ENCODE measurements at places on chromosomes 2 and 18. TPM values are rescaled to one million over a fixed set of nuclear protein-coding genes. Genes with fewer than 3 reads are reported as not detected.

GRCh38 chr2:56741601-56742102 is 557.9 kb downstream of the CCDC85A start:
- no peak overlapping the region for H3K4me3 ChIP-seq
- no peaks in the 10 kb centered on the region for H3K27me3 ChIP-seq
- H3K27ac ChIP-seq = no peak overlapping the region
- H3K4me1 ChIP-seq = no peaks in the 10 kb centered on the region

- peaks cover 28% of the 10 kb centered on the region for H3K4me1 ChIP-seq
- H3K4me3 ChIP-seq = no peak overlapping the region
- no peaks in the 10 kb centered on the region for H3K36me3 ChIP-seq
These were observed 21.9 kb downstream of the TEX44 start for GRCh38 chr2:231614559-231615057.

DNA sequence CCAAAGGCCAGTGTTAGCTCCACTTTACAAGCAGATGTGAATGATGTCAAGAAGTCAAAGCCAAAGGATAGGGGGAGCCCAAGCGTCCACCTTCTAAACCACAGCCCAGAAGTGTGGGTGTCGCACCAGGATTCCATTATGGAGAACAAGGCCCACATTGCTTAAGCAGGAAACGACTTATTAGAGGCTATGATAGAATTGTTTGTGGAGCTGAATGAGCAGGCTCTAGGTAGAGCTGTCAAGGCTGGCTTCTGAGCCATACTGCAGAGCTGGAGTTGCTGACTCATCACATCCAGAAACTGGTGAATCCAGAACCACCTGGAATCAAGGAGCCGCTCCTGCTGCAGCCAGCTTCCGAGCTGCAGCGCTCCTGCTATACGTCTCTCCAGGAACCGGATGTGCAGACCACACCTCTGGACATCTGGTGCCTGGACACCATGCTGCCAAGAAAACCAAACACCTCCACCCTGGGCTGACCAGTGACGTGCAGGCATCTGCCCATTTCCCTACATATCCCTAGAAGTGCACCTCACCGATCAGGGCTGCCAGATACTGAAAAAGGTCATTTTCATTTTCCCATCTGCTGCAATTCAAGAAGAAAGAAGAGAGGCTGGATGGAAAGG is 6.2 kb upstream of the TWIST2 start:
- H3K36me3 ChIP-seq = no peaks in the 10 kb centered on the region
- H3K27me3 ChIP-seq = peaks cover 10% of the 10 kb centered on the region
- H3K4me3 ChIP-seq = no peak overlapping the region
- no peaks in the 10 kb centered on the region for H3K4me1 ChIP-seq
- DNase-seq = no peak
- no peak overlapping the region for H3K27ac ChIP-seq

GRCh38 chr18:14924226-14924625 is 176.3 kb downstream of the ANKRD30B start:
- no peak for DNase-seq
- no peaks in the 10 kb centered on the region for H3K4me1 ChIP-seq
- H3K27ac ChIP-seq = no peak overlapping the region
- H3K27me3 ChIP-seq = no peaks in the 10 kb centered on the region
- H3K4me3 ChIP-seq = no peak overlapping the region

The ASXL3 gene
- polyA plus RNA-seq = not detected

The MATN3 gene
- not detected for polyA plus RNA-seq

The TWIST2 gene
- not detected for polyA plus RNA-seq

DNA sequence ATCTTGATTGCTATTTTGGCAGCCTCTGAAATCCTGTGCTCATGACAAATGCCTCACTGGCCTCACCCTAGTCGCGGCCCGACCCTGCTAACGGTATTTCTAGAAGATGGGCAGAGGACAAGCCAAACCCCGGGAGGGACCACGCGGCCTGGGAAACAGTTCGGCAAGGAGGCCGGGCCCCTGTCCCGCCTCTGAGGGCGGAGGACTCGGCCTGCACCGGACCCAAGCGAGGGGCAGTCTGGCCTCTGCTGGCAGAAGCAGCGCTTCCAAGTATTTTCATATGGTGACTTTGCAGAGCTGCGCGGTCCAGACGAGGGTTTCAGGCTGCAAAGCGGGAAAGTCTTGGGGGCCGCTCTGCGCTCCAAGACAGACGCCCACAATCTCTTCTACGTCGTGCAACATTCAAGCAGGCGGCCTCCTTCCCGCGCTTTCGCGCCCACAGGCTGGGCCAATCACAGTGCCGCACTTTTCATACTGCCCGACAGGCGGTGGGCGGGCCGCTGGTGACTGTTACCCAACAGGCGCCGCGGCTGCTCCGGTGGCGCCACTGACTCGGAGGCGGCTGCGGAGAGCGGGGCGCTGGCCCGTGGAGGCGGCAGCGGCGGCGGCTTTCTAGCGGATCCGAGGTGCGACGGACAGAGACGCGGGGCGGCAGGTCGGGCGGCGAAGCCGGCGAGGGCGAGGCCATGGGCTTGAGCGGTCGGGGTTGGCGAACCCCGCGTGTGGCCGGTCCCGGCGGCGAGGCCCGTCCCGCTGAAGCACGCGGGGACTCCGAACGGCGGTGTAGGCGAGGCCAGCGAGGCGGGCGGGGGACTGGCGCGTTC is at the start of gene RBM44:
RBM44 (plus strand) TSS at position 544 of the 824 bp plus-strand sequence. CDS start 14,831 bp downstream, outside the sequence.
- no peak within 1 kb of the TSS for H3K27ac ChIP-seq
- no peak for DNase-seq
- no peak within 1 kb of the TSS for H3K4me3 ChIP-seq
- no peaks in the 10 kb centered on the region for H3K27me3 ChIP-seq
- H3K36me3 ChIP-seq = no peaks in the 10 kb centered on the region

The ACOXL gene
- polyA plus RNA-seq = 0.17 TPM

DNA sequence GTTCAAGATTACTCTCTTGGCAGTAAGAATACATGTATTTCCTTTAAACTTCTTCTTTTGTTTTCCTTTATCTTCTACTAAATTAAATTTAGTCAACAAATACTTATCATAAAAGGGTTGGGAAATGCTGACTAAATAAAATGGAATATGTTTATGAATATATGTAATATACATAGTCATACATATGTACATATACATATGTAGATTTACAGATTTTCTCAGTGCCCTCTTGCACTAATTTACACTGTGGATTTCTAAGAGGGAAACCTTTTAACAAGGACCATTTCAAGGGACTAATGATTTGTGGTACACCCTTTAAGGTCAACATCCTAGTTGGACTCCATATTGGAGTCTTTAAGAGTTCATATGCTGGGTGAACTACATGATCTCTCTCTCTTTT is 37.2 kb downstream of the FAM98A start:
- H3K27me3 ChIP-seq = no peaks in the 10 kb centered on the region
- DNase-seq = no peak
- H3K4me3 ChIP-seq = no peak overlapping the region
- no peaks in the 10 kb centered on the region for H3K36me3 ChIP-seq
- no peak overlapping the region for H3K27ac ChIP-seq

DNA sequence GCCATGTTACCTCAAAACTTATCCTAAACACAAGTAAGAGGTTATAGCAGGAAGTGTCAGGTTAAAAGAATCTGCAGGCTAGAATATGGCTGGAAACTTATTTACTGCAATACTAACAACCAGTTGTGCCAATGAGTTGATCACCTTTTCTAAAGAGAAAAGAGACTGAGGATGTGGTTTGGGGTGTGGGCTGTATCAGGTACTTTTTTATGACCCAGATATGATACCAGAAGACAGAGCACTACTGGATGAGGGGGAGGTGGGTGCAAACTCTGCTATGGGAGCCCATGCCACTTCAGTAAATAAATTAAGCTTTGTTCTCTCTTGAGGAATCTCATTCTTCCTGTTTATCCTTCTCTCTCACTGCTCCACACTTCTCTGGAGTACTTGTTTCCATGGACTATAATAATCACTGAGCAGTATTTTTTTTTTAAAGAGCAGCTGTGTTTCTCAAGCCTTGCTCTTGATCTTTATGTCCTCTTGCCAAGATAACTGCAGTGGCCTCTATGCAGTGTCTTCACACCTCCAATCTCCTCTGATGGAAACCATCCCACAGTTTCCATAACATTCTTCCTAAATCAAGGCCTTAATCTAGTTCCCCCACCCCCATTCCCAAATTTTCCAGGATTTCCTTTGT is 51.2 kb upstream of the NOSTRIN start:
- H3K4me3 ChIP-seq = peak overlapping the region; percentile 61
- no peaks in the 10 kb centered on the region for H3K27me3 ChIP-seq
- peak; percentile 82 for DNase-seq
- H3K27ac ChIP-seq = peak overlapping the region; percentile 62

DNA sequence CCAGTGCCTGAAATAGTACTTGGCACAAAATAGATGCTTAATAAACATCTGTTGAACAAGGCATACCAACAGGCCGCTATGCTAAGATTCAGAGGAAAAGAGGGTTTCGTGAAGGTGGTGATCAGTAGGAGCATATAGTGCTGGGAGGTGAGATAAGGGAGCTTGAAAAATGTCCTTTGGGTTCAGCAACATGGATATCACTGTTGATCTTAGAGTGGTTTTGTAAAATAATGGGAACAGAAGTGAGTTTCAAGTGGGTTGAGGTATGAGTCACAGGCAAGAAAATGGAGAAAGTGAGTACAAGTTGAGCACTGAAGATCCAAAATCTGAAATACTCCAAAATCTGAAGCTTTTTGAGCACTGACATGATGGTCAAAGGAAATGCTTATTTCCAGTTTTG is 4.4 kb downstream of the CENPO start:
- no peaks in the 10 kb centered on the region for H3K27me3 ChIP-seq
- no peak for DNase-seq
- H3K36me3 ChIP-seq = no peaks in the 10 kb centered on the region
- no peak overlapping the region for H3K4me3 ChIP-seq
- peaks cover 12% of the 10 kb centered on the region for H3K4me1 ChIP-seq

- no peak for DNase-seq
- H3K36me3 ChIP-seq = no peaks in the 10 kb centered on the region
- H3K27ac ChIP-seq = no peak overlapping the region
- no peak overlapping the region for H3K4me3 ChIP-seq
These were observed 278.9 kb downstream of the TSN start for GRCh38 chr2:122034344-122034743.

The NLRC4 gene
- polyA plus RNA-seq = not detected

The C2orf92 gene
- not detected for polyA plus RNA-seq

The GTF2A1L gene
- polyA plus RNA-seq = not detected

DNA sequence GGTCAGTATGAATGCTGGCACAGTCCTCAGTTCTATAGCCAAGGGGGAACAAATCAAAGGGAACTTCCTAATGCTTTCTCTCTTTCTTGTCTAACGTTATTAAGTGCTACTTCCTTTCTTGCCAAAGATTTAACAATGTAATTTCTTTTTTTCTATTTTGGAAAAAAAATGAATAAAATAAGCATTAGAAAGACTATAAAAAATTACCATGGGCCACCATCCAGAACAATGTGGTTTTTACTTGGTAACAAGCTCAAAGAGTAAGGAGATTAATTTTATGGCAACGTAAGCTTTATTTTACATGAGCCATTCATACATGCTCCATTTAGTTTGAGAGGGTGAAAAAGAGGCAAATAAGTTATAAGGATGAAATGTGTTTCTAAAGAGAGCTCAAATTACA is 40.1 kb downstream of the SERPINE2 start:
- no peaks in the 10 kb centered on the region for H3K4me1 ChIP-seq
- H3K27ac ChIP-seq = no peak overlapping the region
- H3K27me3 ChIP-seq = no peaks in the 10 kb centered on the region
- DNase-seq = no peak

DNA sequence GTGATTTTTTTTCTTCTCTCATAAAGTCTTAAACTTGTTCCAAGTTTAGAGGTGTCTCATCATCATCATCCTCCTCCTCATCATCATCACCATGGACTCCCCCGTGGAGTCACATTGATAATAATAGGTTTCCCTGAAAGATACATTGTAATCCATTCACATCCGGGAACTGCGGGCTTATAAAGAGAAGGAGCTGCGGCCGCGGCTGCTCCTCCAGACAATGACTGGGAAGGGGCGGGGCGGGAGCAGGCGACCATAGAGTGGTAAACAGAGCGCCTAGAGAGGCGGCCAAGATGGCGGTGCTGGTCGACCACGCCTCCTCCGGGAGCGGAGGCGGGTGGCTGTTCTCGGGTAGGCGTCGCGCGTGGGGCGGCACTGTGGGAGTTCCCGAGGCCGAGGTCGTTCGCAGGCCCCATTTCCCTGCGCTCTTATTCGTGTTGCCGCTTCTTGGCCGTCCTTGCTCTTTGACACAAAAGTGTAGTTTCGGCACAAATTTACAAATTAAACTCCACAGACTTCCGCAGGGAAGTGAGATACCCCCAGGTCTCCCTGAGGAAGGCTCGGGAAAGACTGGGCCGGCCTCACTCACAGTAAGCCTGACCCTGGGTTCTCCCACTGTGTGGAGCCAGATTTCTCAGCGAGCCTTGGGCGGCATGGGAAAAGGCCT is 1.8 kb upstream of the TCF4 start:
- H3K36me3 ChIP-seq = no peaks in the 10 kb centered on the region
- peaks cover 30% of the 10 kb centered on the region for H3K27me3 ChIP-seq
- peaks cover 5% of the 10 kb centered on the region for H3K4me1 ChIP-seq
- H3K27ac ChIP-seq = no peak overlapping the region

The SERPINB12 gene
- polyA plus RNA-seq = not detected

The AQP12B gene
- polyA plus RNA-seq = not detected

- H3K4me3 ChIP-seq = no peak overlapping the region
- no peaks in the 10 kb centered on the region for H3K4me1 ChIP-seq
- no peak for DNase-seq
These were observed 101.4 kb downstream of the ARHGAP28 start for GRCh38 chr18:6830916-6831315.

The OBSL1 gene
- polyA plus RNA-seq = not detected

DNA sequence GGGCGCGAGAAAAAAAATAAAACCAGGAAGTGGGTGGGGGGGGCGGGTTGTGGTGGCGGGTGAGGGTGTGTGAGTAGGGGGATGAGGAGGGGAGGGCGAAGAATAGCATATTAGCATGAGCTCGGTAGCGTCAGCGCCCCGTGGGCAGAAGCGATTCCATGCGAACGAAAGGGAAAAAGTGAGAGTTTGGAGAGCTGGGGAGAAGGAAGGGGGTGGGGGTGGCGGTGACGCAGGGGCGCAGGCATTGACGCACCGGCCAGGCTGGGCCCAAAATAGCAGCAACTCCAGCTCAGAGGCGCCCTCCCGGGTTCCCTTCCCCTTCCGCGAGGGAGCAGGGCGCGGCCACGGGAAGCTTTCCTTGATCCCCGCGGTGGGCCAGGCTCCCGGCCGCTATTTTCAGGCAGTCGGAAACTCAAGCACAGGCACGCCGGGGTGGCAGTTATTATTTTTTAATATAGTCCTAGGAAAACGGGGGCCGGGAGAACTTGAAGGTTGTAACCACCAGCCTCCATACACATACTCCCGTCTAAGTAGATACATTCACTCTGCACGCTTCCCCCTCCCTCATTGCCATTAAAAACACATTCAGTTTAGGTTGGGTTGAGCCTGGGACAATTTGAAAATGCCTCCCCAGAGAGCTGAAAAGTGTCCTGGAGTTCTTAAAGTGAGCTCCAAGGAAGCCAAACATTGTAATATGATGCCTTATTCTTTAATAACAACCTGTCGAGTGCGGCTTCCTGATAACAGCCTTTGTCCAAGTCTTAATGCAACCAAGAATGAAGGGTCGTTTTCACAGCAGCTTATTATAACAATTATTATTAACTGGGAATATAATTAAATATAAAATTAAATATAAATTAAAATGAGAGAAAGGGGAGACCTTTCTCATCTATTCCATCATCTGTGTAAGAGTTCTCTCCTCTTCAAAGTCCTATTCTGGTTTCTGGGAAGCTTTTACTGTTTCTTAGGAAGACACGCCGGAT is 2.3 kb upstream of the NR4A2 start:
- peak overlapping the region; percentile 99 for H3K27ac ChIP-seq
- no peak for DNase-seq
- peaks cover 45% of the 10 kb centered on the region for H3K4me1 ChIP-seq
- peak overlapping the region; percentile 91 for H3K4me3 ChIP-seq

Measured in CD4-positive, CD25-positive, alpha-beta regulatory T cell (primary cell).